ENCODE measurements at places on chromosomes 3 and 15.

DNA sequence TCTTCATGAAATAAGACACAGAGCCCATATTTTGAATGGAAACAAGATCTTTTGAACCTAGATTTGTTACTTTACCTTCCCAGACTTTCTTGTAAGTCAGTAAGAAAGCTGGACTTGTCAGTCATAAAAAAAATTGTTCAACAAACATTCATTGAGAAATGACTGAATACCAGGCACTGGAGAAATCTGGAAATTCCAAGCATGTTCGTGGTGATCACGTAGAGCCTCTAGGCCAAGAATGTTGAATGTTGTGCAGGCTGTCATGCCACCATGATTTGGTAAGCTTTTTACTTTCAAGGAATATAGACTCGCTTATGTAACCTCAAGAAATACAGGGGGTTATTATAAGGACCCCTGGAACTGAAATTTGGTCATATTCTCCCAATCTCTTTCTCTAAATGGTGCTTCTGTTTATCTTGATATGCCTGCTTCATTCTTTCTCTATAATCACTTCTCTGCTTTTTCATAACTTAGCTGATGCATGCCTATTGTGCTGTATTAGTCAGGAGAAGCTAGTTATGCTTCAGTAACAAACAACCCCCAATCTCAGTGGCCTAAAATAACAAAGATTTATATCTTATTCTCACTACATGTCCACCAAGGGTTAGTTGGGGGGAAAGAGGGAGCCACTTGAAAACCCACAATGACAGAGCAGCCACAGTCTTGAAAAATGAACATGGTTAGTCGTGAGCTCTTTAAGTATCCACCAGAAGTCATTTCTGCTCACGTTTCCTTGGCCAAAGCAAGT, 3.4 kb upstream of the TPM1 start:
- no peak for DNase-seq

DNA sequence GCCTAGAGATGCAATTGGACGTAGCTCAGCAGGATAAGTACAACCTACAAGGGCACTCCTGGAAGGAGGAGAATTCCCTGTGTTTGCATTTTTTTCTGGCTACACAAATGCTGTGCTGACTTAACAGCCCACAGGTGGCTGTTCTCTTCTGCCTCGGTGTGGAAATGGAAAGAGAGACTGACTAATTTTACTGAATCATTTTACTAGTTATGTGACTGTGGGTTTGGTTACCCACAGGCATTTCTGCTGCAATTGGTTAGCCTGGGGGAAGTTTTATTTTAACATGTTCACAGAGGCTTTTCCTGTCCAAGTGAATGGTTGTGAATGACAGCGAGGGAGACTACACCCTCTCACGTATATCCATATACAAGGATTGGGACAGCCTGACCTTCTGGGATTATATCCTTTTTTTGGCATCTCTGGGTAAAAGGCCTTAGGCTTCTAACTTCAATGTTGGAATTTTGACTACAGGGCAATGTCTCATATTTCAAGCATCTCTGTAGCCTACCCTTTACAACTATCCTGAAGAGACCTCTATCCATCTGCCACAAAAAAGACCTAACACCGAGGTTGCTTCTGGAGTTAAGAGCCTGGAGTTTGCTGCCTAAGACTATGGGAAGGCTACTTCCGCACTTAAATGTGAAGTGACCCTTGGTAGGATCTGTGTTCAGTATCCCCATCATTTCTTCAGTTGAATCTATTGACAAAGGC, 67.2 kb upstream of the TP63 start:
- DNase-seq, result no peak

DNA sequence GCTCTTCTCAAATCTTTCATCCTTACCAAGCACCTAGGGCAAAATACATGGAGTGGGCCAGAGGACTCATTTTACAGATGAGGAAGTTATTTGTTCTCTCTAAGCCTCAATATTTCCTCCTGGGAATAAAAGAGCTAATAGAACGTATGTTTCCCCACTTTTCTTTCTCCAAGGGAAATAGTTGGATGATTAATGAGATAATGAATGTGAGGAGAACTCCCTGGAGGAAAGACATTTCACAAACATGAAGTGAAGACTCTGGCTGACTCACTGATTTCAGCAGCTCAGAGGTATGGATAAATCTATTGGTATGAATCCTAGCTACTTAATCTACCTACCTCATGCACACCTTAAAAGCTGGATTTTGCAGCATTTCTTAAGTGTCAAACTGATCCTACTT, 98.4 kb downstream of the ECT2 start:
- no peak for DNase-seq

DNA sequence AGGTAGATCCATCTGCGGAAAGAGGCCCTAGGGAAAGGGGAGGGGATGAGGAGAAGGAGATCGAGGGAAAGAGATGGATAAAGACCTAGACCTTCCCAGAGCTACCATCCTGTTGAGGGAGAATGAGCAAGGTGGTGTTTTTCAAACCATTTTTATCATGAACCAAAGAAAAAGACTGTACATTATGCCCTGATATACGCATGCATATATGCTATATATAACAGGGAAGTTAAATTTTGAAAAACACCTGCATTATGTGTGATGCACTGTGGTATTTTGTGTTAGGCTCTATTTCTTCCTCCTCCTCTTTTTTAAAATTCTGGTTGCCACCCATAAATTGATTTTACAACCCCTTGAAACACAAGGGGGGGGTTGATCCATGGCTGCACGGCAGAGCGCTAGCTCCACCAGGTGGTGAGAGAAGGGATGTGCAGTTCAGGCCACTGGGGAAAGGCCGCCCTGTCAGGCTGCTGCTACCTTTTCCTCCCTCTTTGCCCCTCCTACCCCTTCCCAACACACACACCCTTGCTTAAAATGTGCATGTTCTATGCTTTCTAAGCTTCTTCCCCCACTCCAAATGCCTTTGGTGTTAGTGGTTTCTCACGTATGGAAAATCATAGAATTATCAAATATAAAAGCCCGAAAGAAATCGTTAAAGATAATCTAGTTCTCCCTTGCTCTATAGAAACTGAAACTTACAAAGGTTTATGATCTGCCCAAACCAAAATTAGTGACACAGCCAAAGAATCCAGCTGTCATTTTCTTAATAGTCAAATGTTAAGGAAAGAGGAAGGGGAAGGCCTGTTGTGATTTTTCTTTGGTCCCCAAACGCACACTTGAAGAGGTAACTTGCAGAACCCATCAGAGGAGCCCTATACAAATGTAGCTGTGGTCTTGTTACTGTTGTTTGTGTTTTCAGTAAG, 262.0 kb upstream of the UMPS start:
- peak; percentile 4 for DNase-seq

DNA sequence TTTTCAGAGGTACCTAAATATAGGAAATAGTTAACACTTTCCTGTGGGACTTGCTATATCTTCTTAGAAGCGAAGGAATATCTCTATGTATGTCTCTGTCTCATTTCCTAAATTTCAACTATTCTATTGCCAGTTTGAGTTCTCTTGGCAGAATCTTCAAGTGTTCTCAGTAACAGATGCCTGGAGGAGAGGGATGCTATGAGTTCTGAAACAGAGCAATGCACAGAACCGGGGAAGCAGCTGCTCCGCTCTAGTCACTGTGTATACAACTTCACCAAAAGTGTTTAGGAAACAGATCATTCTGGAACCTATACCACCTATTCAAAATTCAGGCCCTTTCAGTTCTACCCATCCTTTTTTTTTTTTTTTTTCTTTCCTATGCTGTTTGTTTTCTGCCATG, 144.6 kb downstream of the RORA start:
- no peak for DNase-seq

DNA sequence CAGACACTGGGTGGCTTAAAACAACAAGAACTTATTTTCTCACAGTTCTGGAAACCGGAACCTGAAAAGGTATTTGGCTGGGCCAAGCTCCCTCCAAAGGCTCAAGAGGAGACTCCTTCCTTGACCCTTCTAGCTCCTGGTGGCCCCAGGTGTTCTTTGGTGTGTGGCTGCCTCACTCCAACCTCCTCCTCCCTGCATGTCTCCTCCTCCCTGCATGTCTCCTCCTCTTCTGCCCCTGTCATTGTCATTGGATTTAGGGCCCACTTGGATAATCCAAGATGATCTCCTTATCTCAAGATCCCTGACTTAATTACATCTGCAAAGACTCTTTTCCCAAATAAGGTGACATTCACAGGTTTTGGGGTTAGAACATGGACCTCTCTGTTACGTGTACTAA, 69.8 kb upstream of the MFGE8 start:
- no peak for DNase-seq

DNA sequence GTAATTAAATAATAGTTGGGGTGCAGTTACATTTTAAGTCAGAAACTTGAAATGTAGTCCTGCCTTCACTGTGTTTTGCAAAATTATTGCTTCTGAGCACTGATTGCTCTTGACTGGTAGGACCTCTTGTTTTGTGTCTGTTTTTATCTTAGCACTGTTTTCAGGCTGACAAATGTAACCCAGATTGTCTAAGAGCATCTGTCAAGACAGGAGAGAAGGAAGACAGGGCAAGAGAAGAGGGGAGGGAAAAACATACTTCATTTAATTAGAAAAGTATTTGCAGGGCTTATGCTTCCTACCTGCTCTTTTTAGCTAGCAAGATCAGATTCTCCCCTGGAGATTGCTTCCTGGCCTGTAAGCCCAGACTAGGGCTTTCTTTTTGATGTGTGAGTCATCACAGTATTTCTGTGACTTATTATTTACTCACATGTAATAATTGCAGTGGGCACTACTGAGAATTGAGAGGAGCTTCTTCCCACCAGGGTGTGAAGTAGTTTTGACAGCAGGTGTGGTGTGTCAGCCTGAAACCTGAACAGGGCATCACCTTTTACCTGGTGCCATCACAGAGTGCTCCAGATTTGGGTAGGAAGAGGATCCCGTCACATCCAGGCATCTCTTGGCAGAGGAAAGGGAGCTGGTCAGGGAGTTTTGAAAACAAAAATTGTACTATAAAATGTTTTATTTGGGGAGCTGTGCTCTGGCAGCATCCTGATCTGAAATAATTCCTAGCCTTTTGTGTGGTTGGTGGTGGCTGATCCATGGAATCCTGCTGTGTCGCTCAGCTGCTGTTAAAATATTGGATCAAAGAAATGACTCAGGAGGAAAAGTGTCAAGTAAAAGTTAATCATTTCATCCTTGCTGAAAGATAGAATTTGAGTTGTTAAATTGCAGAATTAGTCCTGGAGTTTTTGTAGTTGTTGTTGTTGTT, 98.2 kb downstream of the TMEM108 start:
- no peak for DNase-seq

DNA sequence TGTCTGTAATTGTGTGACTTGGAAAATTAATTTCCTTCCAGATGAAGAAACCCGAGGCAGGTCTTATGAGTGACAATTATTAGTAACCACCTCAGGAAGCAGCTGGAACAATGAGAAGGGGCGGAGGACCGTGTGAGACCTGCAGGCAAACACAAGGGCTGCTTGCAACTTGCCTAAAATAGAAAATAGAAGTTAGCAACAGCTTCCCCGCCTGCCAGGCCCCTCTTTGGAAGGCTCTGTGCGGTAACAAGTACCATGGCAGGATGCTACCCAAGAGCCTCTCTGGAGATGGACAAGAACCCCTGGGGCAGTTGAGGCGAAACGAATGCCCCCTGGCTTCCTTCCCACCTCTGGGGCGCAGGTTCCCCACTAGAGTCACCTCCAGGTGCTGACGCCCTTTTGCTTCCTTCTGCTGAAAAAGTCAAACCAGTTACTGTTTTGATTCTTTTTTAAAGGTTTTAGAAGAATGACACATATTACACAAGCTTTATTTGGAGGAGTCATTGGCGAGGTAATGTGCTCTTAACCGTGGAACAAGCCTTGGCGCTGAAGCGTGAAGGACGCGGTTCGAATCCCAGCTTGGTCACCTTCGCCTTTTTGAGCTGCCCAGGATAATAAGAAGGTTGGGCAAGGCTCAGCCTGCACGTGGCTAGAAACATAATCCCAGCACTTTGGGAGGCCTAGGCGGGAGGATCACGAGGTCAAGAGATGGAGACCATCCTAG, 47.0 kb upstream of the SYNM start:
- no peak for DNase-seq

DNA sequence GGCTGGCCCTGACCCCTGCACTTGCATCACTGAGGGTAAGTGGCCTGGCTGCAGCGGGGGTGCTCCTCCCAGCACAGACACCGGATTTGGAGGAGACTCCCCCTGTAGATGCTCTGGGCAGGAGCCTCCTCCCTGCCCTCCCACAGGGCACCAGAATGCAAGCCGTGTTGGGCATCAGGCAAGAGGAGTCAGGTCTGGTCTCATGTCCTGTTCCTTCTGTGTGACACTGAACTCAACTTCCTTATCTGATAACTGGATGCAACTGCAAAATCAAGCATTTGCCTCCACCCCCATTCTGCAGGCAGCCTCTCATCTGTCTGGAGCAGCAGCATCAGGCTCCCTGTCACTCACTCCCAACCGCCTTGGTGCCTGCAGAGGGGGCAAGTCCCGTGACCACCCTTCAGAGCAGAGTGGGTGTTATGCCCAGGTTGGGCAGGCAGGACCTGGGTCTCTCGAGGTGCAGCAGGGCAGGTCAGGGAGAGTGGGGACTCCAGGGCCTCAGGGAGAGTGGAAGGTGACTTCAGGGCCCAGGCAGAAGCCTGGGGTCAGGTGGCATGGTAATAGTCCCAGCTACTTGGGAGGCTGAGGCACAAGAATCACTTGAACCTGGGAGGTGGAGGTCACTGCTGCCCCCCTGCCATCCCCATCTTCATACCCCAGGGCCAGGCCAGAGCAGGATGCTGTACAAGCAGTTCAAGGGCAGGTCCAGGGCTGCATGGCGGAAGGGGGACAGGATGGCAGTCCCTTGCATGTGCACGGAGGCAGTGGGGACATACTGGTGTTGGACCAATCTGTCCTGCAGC, 10.5 kb upstream of the RPL29 start:
- DNase-seq, result no peak

DNA sequence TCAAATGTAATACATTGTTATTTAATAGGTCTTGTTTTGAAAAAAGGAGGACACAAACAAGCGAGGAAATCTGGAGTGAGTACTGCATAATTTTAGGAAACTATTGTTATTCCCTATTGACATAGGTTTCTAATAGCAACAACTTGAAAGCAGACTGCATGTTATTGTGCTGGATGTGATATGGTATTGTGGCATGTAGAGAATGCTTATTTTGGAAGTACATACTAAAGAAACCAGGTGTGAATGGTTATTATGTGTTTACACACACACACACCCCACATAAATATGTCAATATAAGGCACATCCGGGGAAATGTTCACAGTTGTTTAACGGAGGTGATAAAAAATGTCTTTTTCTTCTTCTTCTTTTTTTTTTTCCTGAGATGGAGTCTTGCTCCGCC, 5.9 kb upstream of the MORF4L1 start:
- no peak for DNase-seq

DNA sequence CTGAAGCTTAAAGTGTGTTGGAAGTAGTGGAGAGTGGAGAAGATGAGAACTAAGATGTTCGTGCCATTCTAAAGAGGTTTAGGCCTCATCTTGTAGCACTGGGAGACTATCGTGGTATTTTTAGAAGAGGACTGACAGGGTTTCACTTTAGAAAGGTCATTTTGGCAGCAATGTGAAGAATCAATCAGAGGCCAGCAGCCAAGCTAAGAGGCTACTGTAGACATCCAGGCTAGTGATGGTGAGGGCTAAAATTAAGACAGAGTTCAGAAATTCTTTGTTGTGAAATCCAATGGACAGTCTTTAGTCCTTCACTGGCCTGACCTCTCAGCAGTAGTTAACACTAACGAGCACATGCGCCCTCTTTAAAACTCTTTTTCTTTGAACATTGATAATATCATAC, 288.2 kb downstream of the TBL1XR1 start:
- no peak for DNase-seq

- no peak for DNase-seq
Observed at GRCh38 chr3:147843331-147843730, 434.2 kb downstream of the ZIC1 start.

- DNase-seq, result no peak
Observed at GRCh38 chr3:10928407-10928960, 64.1 kb upstream of the SLC6A1 start.
